ENCODE measurements at places on chromosomes 12 and 14.
A peak's percentile ranks its signal among the peaks of the same experiment; 100 is the strongest.

DNA sequence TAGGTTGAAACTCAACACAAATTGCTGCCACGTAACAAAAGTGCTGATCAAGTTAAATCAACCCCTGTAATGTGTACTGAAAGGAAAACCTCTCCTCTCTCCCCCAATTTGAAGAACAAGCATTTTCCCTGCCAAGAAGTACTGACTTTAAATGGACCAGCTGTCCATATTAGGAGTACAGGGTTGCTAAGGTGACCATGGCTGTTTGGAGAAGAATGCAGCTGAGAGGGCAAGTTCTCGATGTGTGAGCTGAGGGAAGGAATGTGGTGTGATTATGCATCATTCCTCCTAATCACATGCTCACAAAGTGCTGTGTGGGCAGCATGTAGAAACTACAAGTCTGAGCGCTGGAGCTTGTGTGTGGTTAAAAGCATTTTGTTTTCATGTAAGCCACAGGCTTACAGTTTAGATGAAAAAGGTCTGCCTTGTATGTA lies 50.9 kb upstream of the CCT2 start:
- DNase-seq, result peak; percentile 21

- no peak for DNase-seq
Observed at GRCh38 chr12:27024291-27024690, 1.9 kb downstream of the MED21 start.

GRCh38 chr14:37603688-37604251 lies 8.3 kb downstream of the TTC6 start:
- no peak for DNase-seq

GRCh38 chr12:17577405-17577804 lies 512.6 kb downstream of the RERGL start:
- no peak for DNase-seq

- no peak for DNase-seq
Observed at GRCh38 chr12:13032164-13032563, 12.0 kb upstream of the FAM234B start.

DNA sequence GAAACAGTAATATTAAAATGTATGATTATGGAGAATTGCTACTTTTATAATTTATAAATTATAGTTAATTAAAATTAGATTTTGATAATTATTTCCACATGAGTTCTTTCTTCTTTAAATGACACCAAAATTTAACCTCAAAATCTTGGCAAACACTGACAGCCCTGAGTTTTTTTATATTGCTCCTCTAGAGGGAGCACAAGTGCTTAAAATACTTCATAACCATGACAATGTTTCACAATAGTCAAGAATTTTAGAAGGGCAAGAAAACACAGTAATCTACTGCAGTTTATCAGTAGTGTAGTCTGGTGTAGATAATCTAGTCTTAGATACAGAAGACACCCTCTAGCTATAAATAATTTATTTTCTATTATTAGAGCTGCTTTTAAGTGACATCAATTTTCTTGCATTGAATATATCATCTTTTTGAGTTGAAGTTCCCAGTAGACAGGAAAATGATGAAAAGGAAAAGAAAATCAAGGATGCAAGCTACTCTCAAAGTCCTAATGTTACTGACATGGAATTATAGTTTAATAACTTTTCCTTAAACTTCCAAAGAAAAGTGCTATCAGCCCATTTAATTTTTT lies 14.3 kb upstream of the PTGER2 start:
- no peak for DNase-seq

- no peak for DNase-seq
Observed at GRCh38 chr14:76348898-76349297, 27.0 kb upstream of the ESRRB start.

DNA sequence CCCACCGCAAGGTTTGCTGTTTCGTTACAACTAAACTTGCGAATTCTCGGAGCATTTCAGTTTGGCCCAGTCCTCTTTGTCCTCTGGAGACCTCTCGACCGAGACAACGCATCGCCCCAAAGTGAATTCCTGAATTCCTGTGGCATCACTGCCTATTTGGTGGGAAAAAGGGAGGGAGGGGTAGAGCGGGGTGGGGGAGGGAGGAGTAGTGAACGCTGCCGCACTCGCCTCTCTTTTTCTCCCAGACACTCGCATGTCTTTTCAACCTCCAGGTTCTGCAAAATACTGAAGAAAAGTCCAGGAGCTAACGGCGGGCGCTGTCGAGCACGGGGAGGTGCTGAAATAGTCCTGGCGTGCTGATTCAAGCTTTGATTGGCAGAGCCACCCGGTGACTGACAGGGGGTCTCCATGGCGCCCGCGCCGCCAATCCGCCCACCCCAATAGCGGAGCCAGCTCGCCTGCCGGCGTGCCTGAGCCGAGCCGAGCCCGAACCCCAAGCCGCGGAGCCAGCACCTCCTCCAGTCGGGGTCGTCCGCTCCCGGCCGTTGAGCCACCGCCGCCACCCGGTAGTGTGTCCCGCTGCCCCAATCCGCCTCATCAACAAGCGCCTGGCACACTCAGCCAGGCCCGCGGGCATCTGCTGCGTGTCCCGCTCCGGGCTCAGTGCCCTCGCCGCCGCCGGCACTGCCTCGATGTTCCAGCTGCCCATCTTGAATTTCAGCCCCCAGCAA lies at the start of gene SIX6:
Gene SIX6 (plus strand): TSS at position 440 of the 731 bp plus-strand sequence. CDS start 253 bp downstream, at position 693.
- DNase-seq, result no peak

GRCh38 chr12:6384499-6385436 lies 806 bp downstream of the LTBR start:
- DNase-seq, result no peak

DNA sequence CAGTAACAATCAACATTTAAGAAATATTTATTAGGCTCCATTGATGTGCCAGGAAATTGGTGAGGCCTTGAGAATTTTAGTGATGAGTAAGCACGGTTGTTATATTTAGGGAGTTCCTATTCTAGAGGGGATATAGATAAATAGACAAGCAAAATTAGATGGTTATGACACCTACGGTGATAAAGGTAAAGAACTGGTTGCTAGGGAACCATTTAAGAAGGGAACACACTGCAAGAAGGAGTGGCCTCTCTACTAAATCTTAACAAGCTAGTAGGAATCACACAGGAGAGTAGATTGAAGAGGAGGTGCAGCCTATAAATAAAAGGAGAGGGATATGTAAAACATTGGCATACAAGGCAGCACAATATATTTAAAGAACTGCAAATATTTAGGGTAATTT lies 155.2 kb downstream of the LRIG3 start:
- DNase-seq, result no peak

DNA sequence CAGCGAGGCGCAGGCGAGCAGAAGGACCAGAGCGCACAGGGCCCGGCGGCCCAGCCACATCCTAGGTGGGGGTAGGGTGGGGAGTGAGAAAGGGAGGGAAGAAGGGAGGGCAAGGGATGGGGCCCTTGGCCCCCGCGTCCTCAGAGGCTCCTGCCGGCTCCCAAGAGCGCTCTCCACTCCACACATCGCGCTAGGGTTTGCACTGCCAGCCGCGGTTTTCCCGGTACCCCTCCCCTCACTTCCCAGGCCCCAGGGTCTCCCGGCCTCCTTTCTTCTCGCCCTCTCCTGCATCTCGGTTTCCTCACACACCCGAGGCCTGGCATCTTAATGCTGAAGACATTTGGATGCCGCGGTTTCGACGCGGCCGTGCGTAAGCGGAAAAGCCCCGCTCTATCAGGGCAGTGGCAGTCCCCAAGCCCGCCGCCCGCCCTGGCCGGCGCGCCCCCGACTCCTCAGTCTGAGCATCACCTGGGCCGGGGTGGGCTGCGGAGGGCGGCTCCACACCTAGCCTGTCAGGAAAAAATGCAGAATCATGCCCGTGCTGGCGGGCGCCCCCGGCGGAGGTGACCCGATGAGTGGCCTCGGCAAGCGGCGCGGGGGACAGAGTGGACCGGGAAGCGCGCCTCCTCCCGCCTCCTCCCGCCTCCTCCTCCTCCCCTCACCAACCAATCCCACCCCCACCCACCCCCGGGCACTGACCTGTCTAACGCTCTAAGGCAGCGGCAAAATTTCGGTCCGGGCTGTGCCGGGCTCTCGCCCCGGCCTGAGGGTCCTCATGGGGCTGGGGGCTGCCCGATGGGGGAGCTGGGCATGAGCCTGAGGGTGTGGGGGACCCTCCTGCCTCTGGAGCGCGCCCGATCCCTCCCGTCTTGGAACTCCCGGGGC lies 686 bp downstream of the B4GALNT1 start:
- no peak for DNase-seq

DNA sequence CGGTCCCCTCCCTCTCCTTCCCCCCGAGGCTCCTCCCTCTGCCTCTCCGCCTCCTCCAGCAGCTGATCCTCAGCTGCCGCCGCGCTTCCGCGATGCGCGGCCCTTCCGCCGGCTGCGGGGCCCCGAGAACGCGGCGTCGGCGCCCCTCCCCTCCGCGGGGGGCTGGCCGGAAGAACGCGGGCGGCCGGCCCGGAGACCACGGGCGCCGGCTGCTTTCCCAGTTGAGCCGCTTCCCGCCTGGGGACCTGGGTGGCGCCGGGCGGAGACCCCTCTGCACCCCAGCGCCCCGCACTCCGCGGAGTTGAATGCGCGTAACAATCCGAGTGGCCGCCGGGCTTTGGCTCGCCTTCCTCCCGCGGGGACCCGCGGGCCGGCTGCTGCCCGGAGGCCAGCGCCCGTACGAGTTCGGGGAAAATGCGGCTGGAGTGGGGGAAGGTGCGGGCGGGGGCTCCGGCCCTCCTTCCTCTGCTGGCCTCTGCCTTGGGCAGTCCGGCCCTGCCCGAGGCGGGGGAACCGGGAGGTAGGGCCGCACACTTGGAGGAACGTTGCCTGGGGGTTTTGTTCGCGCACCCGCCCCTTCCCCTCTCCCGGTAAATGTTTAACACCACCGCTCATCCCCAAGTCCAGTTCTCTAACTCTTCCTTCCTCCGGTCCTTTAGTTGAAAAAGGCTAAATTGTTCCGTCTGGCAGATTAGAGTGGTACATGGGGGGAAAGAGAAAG lies 393 bp upstream of the DCAF5 start:
- DNase-seq, result peak; percentile 94

- DNase-seq, result no peak
Observed at GRCh38 chr14:78767436-78767835, 597.3 kb downstream of the NRXN3 start.

DNA sequence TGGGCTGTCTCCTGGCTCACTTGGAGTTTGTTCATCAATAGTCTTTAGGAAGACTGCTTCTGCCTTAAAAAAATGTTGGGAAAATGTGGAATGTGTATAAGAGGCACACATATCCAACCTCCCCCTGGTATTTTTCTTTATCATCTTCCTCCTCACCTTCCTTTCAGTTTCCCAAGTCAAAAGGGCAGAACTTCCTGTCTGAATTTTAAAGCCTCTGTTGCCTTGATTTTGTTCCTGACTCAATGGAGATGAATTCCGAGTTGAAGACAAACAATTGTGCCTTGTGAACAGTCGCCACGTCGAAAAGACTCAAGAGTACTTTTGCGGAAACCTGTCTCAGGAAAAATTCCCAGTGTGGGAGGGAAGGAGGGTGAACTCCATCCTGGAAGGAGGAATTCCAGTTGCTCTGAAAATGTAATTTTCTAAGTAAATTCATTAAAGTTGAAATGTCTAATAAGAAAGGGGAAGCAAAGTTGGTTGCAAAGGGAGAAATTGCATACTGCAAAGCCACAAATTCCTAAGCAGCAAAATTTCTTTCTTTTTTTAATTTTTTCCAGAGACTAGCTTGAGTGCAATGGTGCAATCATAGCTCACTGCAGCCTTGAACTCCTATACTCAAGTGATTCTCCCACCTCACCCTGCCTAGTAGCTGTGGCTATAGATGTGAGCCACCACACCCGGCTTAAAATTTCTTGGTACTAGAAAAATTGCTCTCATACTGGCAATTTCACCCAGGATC lies 50.2 kb upstream of the ELK3 start:
- DNase-seq, result no peak

DNA sequence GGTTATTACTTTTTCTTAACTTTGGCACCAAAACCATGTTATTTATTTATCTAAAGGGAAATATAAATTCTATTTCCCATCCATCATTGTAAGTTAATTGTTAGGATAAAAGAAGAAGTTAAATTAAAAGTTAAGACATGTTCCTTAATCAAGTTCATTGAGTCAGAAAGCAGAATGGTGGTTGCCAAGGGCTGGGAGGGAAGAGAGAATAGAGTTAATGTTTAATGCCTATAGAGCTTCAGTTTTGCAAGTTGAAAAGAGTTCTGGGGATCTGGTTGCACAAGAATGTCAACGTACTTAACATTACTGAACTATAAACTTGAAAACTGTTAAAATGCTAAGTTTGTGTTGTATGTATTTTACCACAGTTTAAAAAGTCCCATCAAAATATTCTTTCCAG lies 63.2 kb upstream of the NR2C1 start:
- no peak for DNase-seq

DNA sequence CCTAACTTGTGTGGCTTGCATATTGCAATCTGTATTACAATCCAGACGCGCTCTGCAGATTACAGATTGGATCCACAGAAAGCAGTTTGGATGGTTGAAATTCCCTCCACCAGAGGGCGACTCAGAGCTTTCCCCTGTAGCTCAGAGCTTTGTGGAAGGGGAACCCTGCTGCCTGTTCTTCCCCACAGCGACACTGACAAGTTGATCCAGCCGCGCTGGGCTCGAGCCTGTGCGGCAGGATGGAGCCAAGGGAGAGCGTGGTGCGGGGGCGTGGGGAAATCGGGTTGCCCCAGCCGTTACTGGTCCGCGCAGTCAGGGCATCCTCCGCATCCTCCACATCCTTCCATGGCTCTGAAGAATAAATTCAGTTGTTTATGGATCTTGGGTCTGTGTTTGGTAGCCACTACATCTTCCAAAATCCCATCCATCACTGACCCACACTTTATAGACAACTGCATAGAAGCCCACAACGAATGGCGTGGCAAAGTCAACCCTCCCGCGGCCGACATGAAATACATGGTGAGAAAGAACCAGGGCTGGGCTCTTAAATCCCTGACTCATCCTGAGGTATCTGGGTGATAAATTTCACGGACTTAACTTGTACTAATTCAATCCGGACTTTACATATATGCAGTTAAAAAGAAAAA lies at the start of gene GLIPR1L1:
Gene GLIPR1L1 (plus strand): TSS at position 287 of the 647 bp plus-strand sequence. CDS start 59 bp downstream, at position 346.
- DNase-seq, result peak; percentile 69

- DNase-seq, result no peak
Observed at GRCh38 chr14:53062856-53063255, 90.3 kb downstream of the DDHD1 start.

- no peak for DNase-seq
Observed at GRCh38 chr12:99039367-99040120, 394.5 kb downstream of the APAF1 start.

DNA sequence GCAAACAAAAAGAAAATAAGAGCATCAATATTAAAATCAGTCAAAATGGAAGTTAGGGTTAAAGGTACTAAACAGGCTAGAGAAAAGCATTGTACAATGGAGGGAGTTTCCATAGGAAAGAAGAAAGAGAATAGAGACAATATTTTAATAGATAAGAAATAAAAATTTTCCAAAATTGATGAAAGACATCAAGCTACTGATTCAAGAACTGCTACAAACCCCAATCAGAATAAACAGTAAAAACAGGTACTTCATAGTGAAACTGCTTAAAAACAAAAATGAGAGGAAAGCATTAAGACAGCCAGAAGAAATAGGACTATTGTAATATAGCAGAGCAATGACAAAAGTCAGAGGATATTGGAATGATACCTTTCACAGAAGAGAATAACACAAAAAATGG lies 413.4 kb downstream of the NELL2 start:
- DNase-seq, result no peak
